Hypothalamus (tissue), 51 donors: ENCODE measurements at places on chromosomes 12 and 14.

GRCh38 chr12:121801595-121802484, 2.0 kb upstream of the SETD1B start:
- DNase-seq, result no peak

- DNase-seq, result no peak
These were observed 25.5 kb upstream of the RASSF8 start for GRCh38 chr12:25932971-25933370.

GRCh38 chr14:60968671-60969070, 12.2 kb downstream of the TRMT5 start:
- no peak for DNase-seq

DNA sequence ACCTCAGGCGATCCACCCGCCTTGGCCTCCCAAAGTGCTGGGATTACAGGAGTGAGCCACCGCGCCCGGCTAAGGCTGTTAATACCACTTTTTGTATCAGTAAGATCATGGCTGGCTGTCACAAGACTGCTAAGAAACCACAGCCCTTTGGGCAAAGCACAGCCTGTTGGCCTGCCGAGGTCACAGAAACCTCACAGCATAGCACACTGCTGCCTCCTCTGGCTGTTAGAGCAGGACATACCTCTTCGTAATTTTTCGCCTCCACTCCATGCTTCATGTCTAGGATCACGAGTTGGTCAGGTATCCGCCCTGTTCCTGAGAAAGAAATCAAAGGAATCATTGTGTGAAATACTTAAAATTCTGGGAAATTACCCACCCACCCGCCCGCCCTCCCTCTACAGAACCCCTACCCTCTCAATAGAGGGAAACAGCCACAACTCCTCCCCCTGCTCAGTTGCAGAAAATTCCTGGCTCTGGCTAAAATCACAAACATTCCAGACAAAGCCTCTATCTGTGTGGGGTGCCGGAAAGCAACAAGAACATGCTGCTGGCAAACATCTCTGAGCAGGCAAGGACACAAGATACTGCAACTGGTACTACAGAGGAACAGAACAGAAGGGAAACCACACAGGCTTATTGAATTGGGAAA, 20.7 kb upstream of the NEK9 start:
- peak; percentile 22 for DNase-seq

DNA sequence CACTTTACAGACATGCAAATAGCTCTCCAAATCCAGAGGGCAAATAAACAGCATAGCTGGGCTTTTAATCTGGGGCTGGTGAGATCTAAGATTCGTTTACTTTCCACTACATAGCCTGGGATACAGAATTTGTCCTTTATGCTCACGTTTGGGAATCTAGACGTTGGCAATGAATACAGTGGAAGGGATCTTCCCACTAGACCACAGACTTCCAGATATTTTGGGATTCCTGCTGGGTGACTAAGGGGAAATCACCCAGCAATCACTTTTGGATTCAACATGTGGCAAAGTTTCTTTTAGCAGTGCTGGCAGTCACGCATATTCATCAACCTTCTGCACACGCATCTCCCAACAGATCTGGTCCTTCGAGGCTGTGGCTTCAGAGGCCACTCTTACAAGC, 23.5 kb downstream of the APPL2 start:
- DNase-seq, result no peak

DNA sequence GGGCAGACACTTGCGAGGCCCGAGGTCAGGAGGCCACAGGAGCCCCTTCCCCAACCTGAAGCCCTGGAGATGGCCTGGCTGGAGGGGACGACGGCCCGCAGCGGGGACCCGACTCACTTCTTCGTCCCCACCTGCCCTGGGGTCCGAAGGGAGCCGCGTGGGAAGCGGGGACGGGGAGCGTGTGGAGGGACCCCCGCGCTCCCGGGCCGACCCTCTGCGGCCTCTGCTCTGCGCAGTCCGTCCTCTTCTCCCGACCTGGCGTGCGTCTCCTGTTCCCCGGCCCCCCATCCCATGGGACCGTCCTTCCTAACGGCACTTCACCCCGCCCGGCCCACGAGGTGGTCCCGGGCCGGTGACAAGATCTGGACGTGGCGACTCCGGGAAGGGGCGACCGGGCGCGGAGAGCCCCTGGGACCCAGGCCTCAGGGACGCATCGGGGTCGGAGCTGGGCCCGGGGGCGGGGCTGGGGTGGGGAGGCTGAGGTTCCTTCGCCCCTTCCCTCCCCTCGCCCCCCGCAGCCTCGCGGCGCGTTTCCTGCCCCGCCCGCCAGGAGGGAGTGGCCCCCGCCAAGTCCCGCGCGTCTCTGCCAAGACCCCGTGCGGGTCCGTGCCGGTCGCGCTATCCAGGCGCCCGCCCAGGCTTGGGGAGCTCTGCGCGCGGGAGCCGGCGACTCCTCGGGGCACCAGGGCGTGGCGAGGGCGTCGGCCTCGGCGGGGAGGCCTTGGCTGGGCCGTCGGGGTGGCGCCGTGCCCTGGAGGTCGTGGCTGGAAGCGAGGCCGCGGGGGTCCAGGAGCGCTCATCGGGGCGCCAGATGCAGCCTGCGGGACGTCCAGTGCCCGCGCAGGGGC, 97.1 kb downstream of the TNFAIP2 start:
- DNase-seq, result no peak

- DNase-seq, result no peak
These were observed 226.4 kb downstream of the ANO2 start for GRCh38 chr12:5718680-5719079.

GRCh38 chr14:85218982-85219381, 311.0 kb upstream of the FLRT2 start:
- no peak for DNase-seq

DNA sequence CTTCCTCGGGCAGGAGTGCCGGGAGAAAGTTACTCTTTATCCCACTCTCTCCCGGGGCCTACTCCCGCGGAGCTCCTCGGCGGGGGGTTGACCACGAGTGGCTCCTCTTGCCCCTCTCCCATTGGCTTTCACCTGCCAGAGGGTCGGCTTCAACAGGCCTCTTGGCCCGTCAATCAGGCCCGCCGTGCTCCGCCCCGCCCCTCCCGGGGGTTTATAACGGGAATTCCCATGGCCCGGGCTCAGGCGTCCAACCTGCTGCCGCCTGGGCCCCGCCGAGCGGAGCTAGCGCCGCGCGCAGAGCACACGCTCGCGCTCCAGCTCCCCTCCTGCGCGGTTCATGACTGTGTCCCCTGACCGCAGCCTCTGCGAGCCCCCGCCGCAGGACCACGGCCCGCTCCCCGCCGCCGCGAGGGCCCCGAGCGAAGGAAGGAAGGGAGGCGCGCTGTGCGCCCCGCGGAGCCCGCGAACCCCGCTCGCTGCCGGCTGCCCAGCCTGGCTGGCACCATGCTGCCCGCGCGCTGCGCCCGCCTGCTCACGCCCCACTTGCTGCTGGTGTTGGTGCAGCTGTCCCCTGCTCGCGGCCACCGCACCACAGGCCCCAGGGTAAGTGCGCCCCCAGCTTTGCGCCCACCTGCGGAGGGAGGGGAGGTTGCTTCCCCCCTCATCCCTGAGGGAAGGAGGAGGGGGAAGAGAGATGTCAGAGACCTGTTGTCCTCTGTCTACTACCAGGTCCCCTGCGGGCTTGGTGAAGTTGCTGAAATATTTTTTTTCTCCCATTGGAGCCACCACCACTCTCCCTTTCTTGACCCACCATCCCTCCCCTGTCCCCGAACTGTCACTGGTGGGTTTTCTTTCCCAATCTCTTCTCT, at the start of gene SMOC1:
TSS of gene SMOC1 (plus strand) at position 242 of the 869 bp plus-strand sequence. CDS start at position 505, 263 bp downstream.
- DNase-seq, result peak; percentile 69

DNA sequence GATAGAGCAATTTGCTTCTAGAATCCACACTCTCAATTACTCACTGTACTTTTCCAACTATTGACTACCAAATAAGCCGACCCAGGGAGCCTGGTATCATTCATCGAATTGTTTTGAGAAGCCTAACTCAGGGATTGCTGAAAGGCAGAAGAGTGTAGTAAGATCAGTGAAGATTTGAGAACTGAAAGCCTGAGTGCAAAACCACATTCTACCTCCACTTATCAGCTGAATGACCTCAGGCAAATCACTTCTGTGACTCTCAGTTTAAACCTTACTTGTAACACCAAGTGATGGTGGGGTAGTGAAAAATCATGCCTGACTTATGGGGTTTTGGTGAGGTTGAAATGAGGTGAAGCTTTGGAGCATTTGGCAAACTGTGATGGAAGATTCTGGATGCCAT, 126.1 kb upstream of the MAX start:
- no peak for DNase-seq

DNA sequence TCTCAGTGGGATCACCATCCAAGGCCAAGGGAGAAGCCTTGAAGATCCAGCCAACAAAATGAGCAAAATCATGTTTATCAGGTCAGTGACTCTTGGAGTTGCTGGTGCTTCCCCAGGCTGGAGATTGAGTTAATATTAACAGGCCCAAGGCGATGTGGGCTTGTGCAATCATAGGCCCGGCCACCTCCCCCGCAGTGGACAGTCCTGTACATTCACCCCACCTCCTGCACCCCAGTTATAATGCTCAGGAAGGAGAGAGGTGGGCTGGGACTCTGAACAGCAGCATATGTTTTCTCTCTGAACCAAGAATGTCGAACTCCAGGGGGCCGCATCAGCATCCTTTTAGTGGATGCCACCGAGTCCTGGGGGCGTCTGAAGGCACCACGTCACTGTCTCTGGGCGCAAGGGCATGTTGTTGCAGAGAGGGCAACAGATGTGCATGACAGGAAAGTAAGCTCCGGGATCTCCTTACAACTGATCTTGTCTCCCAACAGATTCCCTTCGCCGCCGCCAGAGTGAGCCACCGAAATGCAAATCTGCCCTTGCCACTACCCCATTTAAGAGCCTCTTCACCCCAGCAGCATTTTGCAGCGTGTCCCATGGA, 32.2 kb upstream of the SERPINA6 start:
- DNase-seq, result peak; percentile 17

DNA sequence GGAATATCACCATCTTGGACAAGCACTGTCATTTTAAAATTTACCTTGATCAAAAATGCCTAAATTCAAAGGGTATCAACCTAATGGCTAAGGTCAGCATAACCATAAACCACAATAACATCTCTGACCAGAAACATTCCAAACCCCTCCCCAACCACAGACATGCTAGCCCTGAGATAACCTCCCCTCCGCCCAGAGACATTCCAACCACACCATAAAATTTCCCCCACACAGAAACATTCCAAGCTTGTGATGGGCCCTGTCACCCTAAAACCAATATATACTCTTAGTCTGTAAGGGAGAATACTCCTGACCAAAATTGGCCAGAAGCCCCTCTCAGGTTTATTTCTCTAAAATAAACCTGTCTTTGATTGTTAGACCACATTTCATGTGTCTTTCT, 17.7 kb downstream of the EPYC start:
- DNase-seq, result no peak
